ENCODE measurements at places on chromosomes 5 and 9.

- no peak for DNase-seq
These were observed 68.4 kb downstream of the CFAP95 start for GRCh38 chr9:69888856-69889585.

DNA sequence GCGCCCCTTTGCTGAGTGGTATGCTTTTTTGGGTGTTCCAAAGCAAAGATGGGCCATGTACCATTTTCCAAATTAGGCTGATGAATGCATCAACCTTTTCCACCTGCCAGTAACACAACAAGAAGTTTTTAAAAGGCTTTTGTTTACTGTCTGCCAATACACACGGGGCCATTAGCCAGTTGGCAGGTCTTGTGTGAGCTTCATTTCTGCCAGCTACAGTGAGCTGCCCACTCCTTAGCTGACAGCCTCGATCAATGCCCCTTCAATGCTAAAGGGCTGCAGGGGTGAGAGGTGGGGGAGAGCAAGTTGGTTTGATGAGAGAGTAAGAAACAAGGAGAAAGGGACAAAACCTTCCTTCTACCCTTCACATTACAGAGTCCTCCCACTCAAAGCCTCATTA lies 128.7 kb downstream of the C5orf15 start:
- DNase-seq = no peak

- DNase-seq = no peak
These were observed 160.6 kb downstream of the COL23A1 start for GRCh38 chr5:178429491-178430185.

GRCh38 chr5:100828898-100829356 lies 74.2 kb downstream of the ST8SIA4 start:
- no peak for DNase-seq

DNA sequence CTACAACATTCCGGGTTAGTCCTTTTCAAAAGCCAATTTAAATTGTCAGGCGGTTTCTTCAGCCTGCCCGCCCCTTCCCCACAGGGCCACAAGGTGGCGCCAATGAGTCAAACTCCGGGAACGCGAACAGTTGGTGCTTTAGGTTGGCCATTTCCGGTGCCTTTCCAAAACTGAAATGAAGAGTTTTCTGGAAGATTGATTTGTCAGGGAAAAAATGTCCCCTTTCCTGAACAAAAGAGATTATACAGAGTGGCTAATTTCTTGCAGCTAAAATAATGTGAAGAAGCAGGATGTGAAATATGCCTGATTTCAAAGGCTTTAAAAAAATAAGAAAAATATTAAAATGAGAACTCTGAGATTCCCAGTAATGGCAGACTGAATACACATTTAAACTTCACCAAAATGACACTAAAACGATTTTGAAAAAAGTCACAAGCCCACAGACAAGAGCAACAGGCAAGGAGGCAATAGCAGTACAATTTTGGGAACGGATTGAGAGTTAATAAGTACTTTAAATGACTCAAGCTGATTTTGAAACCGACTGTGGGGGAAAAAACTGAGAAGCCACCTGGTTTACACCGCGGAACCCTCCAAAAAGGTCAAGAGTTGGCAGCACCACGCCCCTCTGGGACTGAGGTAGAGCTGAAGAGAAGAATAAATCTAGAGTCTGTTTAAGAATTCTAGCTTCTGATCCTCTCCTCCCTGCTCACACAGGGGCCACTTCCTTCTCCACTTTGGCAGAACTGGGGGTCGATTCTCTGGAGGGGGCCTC lies 45.7 kb downstream of the SLC46A2 start:
- no peak for DNase-seq

- DNase-seq = no peak
These were observed 14.9 kb downstream of the FOXI1 start for GRCh38 chr5:170120576-170120975.

- no peak for DNase-seq
These were observed 111.0 kb upstream of the HMHB1 start for GRCh38 chr5:143700994-143701393.

GRCh38 chr5:149995385-149996204 lies 4.9 kb downstream of the TIGD6 start:
- no peak for DNase-seq

DNA sequence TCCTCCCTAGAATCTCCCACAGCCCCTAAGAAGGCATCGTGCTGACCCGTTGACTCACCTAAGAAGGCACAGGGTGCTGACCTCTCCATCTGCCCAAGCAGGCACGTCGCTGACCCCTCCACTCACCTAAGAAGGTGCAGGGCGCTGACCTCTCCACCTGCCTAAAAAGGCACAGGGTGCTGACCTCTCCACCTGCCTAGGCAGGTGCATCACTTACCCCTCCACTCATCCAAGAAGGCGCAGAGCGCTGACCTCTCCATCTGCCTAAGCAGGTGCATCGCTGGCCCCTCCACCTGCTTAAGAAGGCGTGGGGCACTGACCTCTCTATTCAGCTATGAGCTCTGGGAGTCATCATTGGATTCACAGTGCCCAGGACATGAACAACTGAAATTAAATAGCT lies 54.4 kb upstream of the FCN1 start:
- no peak for DNase-seq

Measured in pulmonary artery endothelial cell (primary cell).